ENCODE measurements at places on chromosomes 4 and X.

DNA sequence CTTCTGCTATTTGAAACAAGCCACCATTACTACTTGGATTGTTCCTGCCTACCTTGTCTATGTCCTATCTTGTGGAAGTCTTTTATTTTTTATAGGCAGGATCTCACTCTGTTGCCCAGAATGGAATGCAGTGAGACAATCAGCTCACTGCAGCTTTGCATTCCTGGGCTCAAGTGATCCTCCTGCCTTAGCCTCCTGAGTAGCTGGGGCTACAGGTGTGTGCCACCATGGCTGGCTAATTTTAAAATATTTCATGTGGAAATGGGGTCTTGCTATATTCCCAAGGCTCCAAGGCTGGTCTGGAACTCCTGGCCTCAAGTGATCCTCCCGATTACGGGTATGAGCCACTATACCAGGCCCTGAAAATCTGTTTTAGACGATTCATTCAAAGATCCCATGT is 7.6 kb downstream of the RPS3A start:
- H3K27ac ChIP-seq: no peak overlapping the region
- peaks cover 68% of the 10 kb centered on the region for H3K36me3 ChIP-seq
- no peaks in the 10 kb centered on the region for H3K27me3 ChIP-seq
- H3K4me1 ChIP-seq: peaks cover 2% of the 10 kb centered on the region
- H3K4me3 ChIP-seq: no peak overlapping the region

DNA sequence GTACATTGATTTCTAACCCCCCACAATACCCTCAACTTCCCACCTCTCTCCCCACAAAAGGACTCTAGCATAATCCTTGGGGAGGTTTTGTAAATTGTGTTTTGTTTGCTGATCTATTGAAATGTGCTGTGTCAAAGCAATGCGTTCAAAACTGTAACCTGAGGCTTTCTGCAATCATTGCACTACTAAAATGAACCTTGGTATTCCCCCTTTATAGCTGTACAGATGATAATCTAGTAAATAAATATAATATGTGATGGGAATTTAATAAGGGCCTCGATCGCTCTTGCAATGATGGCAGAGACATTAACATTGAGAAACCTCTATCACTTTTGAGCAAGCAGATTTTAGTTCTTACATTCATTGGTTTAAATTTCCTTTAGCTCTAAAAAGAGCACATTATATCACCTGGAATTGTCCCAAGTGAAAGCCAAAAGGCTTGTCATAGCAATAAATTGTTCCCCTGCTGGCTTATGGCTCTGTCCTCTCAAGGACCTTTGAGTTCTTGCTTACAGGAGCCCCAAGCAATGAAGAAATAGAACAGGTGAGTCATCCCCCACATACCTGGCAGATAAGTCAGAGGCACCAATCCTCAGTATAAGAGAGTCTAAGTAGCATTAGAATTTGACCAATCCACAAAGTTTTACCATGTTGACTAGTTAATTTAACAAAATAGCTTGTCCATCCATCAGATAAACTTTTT is 18.4 kb upstream of the ACE2 start:
- no peak for DNase-seq
- H3K4me1 ChIP-seq: no peaks in the 10 kb centered on the region
- no peaks in the 10 kb centered on the region for H3K36me3 ChIP-seq

DNA sequence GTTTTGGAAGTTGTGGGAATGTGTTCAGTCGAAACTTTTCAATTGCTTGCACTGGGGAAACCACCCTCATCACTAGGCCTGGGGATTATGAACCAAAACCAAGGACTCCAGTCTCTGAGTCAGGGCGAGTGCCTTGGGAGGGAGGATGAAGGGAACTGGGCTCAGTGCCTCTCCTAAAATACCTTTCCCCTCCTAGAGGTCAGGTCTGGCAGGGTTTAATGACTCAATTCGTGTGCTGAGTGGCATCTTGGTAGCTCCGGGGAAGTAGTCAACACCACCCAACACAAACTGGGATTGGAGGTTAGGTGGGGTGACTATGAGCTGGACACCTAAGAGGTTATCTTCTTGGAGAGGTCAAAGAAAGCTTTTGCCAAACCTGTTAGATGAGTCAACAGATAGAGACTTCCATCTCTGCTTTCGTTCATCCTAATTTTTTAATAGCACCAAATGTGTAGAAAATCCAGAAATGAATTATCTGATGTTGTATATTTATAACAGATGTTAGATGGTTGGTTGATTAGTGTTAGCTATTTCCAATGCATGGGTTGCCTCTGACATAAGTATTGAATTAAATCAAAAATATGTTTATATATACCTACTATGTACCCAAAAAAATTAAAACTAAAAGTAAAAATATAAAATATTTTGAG is 202.8 kb downstream of the SHROOM3 start:
- peaks cover 2% of the 10 kb centered on the region for H3K4me1 ChIP-seq
- no peaks in the 10 kb centered on the region for H3K27me3 ChIP-seq
- H3K36me3 ChIP-seq: no peaks in the 10 kb centered on the region
- H3K27ac ChIP-seq: no peak overlapping the region
- DNase-seq: no peak

DNA sequence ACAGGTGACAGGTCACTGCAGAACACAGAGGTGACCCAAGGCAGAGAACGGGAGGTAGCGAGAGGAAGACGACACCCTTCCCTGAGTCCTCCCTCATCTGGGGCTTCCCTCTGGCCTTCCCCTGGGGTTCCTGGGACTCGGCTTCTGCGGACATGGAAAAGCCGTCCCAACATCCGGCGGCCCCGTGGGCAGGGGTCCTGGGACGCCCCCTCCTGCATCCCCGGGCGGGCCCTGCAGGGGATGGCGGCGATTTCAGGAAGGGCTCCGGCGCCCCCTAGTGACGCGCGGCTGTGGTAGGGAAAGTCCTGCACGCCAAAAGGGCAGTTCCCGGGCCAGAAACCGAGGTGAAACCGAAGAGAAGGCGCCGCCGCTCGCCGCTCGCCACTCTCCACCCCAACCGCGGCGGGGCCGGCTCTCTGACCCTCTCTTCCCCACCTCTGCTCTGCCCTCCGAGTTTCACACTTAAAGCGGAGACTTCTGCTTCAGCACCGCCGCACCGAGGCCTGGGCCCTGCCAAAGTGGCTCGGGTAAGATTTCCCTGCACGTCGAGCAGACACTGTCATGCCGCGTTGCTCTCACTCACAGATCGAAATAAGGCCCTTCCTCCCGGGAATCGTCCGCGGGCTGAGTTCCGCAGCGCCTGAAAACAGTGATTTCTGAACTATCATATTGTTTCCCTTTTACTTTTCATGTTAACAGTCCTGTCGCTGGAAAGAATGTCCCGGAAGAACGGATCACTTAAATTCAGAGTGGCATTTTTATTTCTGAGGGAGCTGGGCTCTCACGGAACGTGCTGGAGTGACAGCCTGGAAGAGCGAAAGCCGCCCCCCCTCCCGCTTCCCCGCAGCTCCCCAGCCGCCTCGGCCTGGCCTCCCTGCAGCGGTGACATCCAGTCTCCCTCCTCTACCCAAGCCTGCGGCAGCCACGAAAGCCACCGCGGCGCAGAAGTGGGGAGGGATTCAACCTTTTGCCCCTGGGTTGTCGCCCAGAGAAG is 110.6 kb downstream of the DCTD start:
- H3K4me3 ChIP-seq: peak overlapping the region; percentile 57
- peak overlapping the region; percentile 59 for H3K27ac ChIP-seq
- H3K27me3 ChIP-seq: no peaks in the 10 kb centered on the region
- H3K4me1 ChIP-seq: peaks cover 25% of the 10 kb centered on the region
- DNase-seq: peak; percentile 75

DNA sequence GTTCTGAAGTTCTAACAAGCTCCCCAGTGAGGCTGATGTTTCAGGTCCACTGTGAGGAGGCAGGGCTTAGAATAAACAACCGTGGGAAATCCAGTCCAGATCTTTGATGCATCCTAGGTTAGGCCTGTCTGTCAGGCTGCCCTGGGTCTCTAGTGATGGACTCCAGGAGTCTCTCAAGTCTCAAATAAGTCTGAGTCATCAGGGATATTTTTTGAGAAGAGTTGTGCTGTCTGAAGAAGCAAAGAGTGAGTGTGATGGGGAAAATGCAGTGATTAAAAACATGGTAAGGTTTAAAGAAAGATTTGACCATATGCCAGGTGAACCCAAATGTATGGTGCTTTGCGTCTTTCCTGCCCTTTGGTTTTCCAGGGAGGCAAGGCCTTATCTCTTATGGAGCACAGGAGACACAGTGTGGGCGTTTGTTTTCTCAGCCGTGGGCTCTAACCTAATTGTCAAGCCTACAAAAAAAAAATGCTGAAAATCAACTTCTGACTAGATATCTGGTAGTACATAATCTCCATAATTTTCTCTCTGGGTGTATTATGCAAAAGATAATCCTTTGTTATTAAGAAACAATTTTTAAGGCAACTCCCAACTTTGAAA is 100.7 kb downstream of the PTTG2 start:
- no peak overlapping the region for H3K27ac ChIP-seq
- peak; percentile 81 for DNase-seq
- no peak overlapping the region for H3K4me3 ChIP-seq
- H3K4me1 ChIP-seq: peaks cover 13% of the 10 kb centered on the region
- H3K27me3 ChIP-seq: no peaks in the 10 kb centered on the region
- no peaks in the 10 kb centered on the region for H3K36me3 ChIP-seq

- no peak overlapping the region for H3K4me3 ChIP-seq
- H3K27ac ChIP-seq: no peak overlapping the region
- peaks cover 5% of the 10 kb centered on the region for H3K36me3 ChIP-seq
- DNase-seq: no peak
- no peaks in the 10 kb centered on the region for H3K4me1 ChIP-seq
Observed at GRCh38 chrX:16700734-16701133, 11.7 kb downstream of the CTPS2 start.

GRCh38 chr4:128917781-128918180 is 108.3 kb downstream of the JADE1 start:
- no peak overlapping the region for H3K27ac ChIP-seq
- H3K4me3 ChIP-seq: no peak overlapping the region
- no peaks in the 10 kb centered on the region for H3K36me3 ChIP-seq

- H3K36me3 ChIP-seq: no peaks in the 10 kb centered on the region
- H3K27me3 ChIP-seq: no peaks in the 10 kb centered on the region
- no peak overlapping the region for H3K4me3 ChIP-seq
- peaks cover 1% of the 10 kb centered on the region for H3K4me1 ChIP-seq
- DNase-seq: no peak
Observed at GRCh38 chr4:139799615-139800014, 134.0 kb downstream of the MGST2 start.

- no peak for DNase-seq
- H3K27me3 ChIP-seq: no peaks in the 10 kb centered on the region
- H3K36me3 ChIP-seq: no peaks in the 10 kb centered on the region
Observed at GRCh38 chr4:29213020-29213419, 1507.1 kb upstream of the PCDH7 start.

DNA sequence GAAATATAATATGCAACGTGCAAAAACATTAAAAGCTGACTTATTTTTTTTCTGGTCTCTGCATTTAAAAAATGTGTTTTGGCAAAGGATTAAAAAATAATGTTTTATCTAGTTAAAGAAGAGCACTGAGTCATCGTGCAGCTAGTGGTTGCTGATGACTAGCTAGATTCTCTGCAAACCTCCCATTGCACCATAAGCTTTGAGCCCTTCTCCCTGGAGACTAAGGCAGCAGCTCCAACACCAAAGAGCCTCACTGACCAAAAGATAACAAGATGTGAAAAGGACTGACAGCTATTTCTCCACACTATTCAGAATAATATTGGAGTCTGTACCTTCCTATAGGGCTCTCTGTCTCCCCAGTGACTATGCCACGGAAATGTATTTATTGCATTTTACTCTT is 424.3 kb downstream of the SLITRK2 start:
- DNase-seq: no peak
- H3K4me3 ChIP-seq: no peak overlapping the region
- no peak overlapping the region for H3K27ac ChIP-seq
- H3K4me1 ChIP-seq: no peaks in the 10 kb centered on the region
- H3K27me3 ChIP-seq: no peaks in the 10 kb centered on the region

DNA sequence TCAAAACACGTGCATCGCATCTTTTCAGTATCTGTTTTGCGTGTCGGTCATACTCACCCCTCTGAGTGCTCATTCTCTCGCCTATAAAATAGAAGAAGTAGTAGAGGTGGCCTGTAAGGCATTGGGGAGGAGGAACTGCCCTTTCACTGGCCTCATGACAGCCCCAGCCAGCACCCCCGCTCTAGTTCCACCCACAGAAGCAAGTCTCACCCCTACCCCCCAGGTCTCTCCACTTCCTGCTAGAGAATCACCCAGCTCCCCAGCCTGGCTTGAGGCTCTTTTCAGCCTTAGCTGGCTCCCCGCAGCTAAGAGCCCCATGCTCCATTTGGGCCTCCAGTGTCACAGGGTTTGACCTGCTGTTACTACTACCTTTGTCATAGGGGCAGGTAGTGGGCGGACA is 11.8 kb downstream of the HDAC6 start:
- peaks cover 18% of the 10 kb centered on the region for H3K36me3 ChIP-seq
- H3K4me1 ChIP-seq: no peaks in the 10 kb centered on the region
- H3K27me3 ChIP-seq: no peaks in the 10 kb centered on the region

DNA sequence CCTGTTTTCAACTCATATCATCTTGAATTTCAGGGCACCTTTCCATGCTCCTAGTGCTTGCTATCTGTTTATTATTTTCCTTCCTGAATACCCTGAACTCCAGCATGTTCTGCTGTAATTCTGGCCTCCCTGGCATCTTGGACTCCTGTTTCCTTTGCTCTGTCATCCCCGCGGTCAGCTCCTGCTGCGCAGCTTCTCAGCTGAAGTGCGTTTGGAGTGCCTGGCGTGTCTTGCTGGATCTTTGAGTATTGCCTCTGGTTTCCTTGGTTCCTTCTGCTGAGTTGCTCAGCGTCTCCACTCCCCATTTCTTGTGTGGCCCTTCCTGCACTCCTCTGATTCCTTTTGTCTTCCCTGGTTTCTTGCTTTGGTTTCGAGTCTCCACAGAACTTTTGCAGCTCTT is 84.4 kb downstream of the HTT start:
- no peak overlapping the region for H3K27ac ChIP-seq
- no peaks in the 10 kb centered on the region for H3K4me1 ChIP-seq
- no peak overlapping the region for H3K4me3 ChIP-seq
- DNase-seq: no peak
- H3K27me3 ChIP-seq: no peaks in the 10 kb centered on the region

- no peaks in the 10 kb centered on the region for H3K27me3 ChIP-seq
- no peak for DNase-seq
- H3K4me1 ChIP-seq: no peaks in the 10 kb centered on the region
- no peaks in the 10 kb centered on the region for H3K36me3 ChIP-seq
Observed at GRCh38 chr4:79017481-79017880, 78.2 kb upstream of the PAQR3 start.

GRCh38 chr4:180805101-180805500 is 1438.1 kb upstream of the TENM3 start:
- no peaks in the 10 kb centered on the region for H3K36me3 ChIP-seq
- H3K4me3 ChIP-seq: no peak overlapping the region
- no peaks in the 10 kb centered on the region for H3K4me1 ChIP-seq
- H3K27ac ChIP-seq: no peak overlapping the region

GRCh38 chrX:10582215-10582733 is 38.1 kb downstream of the MID1 start:
- DNase-seq: no peak
- no peak overlapping the region for H3K4me3 ChIP-seq
- no peaks in the 10 kb centered on the region for H3K4me1 ChIP-seq
- no peaks in the 10 kb centered on the region for H3K27me3 ChIP-seq
- no peak overlapping the region for H3K27ac ChIP-seq

GRCh38 chrX:47568656-47569295 is 7.8 kb downstream of the ARAF start:
- H3K4me1 ChIP-seq: peaks cover 11% of the 10 kb centered on the region
- H3K4me3 ChIP-seq: no peak overlapping the region
- H3K36me3 ChIP-seq: peaks cover 56% of the 10 kb centered on the region
- DNase-seq: no peak
- no peak overlapping the region for H3K27ac ChIP-seq

- H3K36me3 ChIP-seq: no peaks in the 10 kb centered on the region
- H3K4me1 ChIP-seq: peaks cover 8% of the 10 kb centered on the region
- no peak for DNase-seq
- peak overlapping the region; percentile 87 for H3K27ac ChIP-seq
- H3K4me3 ChIP-seq: no peak overlapping the region
Observed at GRCh38 chr4:69517674-69518073, 22.0 kb upstream of the UGT2B4 start.
